HT1080 (cell line): ENCODE measurements at places on chromosomes 1 and 21.
A peak's percentile ranks its signal among the peaks of the same experiment; 100 is the strongest.

- no peak for DNase-seq
Observed at GRCh38 chr1:193256019-193256418, 69.6 kb upstream of the B3GALT2 start.

- DNase-seq, result no peak
Observed at GRCh38 chr1:209484429-209484828, 99.1 kb upstream of the CAMK1G start.

DNA sequence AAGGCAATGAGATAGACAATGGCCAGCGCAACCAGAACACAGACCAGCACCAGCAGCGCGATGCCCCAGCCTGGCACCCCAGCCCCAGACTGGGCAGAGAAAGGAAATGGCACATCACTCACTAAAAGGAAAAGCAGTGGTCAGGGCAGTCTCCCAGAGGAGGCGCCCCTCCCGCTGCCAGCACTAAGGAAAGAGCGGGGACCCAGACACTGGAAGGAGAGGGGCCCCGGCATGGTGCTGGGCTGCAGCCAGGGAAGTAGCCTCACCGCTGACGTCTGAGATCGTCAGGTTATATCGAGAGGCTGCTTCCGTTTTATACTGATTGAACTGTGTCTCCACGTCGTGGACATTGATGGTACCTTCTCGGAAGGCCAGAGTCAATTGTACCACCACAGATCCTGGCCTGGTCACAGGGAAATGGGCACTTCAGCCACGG is 13.8 kb downstream of the TRIM46 start:
- DNase-seq, result no peak

GRCh38 chr1:165844114-165844798 is 16.8 kb downstream of the UCK2 start:
- DNase-seq, result no peak

DNA sequence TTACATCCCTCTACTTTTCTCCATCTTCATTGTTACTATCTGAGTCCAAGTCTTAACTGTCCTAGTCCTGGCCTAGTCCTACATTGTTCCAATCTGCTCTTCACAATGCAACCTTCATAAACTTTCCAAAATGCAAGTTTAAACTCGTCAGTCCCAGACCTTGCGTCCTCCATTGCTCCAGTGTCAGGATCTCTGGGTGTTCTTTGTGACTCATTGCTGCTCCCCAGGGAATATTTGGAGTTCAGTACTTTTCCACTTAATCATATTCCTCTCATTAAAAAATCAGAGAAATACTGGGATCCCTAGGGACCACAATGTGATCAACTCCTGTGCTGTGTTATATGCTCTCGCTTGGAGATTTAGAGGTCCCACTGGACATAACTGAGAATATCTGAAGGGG is 18.0 kb upstream of the KPRP start:
- DNase-seq, result no peak

DNA sequence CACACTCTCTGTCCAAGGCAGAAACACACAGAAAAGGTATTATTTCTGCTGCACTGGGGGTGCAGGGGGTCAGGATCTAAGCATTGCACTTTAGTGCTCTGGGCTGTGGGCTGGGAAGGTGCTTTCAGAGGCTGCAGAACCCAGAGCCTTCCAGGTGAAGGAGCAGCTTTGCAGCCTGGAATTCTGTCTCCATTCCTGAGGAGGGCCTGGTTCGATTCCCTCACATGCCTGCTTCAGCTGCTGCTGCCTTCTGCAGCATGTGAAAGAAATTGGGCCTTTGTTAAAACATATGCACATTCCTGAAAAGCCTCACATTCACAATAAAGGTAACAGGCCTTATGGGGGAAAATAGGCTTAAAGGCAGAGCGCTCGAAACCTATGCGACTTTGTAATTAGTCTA is 35.9 kb downstream of the VTCN1 start:
- DNase-seq, result no peak

DNA sequence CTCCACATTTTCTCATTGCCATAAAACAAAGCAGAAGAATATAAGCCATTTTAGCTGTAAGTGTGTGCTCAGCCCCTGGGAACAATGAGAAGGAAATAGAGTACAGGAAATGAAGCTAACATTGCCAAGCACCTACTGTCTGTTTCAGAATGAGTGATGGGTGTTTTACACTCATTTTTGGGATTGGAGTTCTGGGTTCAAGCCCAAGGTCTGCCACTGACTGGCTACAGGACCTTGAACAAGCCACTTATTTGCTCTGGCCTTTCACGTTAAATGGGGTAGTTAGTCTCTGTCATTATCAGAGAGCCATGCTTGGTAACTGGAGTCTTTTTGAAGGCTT is 80.7 kb upstream of the KAZN start:
- DNase-seq, result no peak

DNA sequence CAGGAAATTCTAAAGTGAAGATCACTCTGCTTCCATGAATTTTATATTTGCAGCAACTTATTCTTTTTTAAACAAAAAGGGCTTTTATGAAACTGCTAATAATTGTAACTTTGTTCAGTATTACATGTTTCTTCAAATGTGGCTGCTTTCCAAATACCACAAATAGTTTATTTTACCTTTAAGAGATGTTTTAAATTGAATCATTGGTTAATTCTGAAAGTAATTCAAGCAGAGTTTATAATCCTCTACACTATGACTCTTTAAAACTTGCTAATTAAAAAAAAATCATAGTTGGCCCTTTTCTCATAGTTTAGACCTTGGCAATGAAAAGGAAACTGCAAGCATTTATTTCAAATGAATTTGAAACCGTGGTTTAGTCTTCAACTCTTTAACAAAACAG is 59.6 kb downstream of the SDCCAG8 start:
- DNase-seq, result no peak

DNA sequence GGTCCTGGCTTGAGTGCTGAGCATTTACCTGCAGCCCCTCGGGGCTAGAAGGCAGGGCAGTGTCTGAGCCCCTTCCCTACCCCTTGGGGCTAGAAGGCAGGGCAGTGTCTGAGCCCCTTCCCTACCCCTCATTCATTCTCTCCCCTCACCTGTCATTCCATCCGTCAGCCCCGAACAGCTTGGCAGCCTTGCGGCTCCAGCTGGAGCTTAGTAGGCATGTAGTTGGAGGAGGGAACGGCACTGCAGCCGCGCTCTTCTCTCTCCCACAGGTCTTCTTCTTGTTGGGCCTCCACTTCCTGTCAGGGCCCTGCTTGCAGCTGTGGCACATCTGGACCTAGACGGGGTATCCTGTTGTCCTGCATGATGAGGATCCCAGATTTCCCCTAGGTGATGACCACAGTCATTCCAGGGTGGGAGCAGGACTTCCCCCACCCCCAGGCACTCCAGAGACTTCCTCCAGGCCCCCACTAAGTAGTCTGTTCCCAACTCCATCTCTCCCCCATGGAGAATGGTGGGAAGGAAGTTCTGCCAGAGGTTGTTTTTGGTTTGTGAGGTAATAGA is 22.2 kb downstream of the MAPKAPK2 start:
- DNase-seq, result no peak

- no peak for DNase-seq
Observed at GRCh38 chr1:7224081-7224534, 438.9 kb downstream of the CAMTA1 start.

GRCh38 chr1:241846375-241846774 is 1.6 kb upstream of the EXO1 start:
- DNase-seq, result no peak

- no peak for DNase-seq
Observed at GRCh38 chr21:39502631-39503030, 50.9 kb downstream of the SH3BGR start.

GRCh38 chr1:60949826-60950197 is 132.5 kb upstream of the NFIA start:
- DNase-seq, result no peak

DNA sequence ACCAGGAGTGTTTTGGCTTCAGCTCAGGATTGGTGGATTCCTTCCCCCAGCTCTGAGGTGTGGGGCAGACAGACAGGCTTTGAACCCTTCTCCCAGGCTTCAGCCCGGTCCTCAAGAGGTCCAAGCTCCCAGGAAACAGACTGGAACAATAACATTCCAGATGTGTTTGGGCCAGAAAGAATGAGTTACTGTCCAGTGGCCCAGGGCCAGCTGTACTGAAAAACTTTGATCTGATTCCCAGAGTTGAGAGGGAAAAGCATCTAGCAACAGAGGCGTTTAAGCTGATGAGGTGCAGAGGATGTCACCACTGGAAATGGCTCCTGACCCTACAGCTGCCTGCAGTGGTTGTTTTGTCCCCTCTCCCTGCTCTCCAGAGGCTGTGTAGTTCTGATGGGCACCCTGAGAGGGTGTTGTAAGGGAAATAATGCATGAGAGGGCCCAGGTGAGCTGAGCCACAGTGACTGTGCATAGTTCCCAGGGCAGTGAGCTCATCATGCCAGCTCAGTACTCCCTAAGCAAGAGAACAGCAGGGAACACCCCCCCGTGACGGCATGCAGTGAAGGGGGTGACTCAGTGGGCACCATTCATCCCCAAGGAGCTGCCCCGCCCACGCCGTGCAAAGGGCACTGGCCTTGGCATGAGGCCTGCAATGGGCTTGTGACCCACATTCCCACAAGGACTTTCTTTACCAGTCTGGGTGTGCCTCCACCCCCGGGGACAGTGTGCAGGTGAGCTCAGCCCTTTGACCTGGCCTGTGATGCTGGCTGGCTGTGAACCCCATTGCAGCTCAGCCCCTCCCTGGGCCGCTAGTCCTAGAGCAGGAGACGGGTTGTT is 13.8 kb upstream of the SFN start:
- DNase-seq, result peak; percentile 97

DNA sequence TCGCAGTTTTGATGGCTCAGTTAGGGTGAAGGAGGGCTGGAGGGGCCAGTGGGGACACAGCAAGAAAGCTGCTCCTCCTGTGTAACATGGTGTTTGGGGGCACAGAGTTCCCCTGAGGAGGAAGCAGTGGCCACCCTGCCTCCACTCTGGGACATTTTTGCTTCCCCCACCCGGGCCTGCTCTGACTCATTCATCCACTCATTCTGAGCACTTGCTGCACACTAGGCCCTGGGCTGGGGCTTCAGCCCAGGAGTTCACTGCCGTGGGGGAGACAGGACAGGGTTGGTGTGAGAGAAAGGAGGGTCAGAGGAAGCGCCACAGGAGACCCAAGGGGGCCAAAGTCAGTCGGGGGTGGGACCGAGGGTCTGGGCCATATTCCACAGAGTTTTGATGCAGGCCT is 41.4 kb upstream of the ACOT11 start:
- peak; percentile 48 for DNase-seq

DNA sequence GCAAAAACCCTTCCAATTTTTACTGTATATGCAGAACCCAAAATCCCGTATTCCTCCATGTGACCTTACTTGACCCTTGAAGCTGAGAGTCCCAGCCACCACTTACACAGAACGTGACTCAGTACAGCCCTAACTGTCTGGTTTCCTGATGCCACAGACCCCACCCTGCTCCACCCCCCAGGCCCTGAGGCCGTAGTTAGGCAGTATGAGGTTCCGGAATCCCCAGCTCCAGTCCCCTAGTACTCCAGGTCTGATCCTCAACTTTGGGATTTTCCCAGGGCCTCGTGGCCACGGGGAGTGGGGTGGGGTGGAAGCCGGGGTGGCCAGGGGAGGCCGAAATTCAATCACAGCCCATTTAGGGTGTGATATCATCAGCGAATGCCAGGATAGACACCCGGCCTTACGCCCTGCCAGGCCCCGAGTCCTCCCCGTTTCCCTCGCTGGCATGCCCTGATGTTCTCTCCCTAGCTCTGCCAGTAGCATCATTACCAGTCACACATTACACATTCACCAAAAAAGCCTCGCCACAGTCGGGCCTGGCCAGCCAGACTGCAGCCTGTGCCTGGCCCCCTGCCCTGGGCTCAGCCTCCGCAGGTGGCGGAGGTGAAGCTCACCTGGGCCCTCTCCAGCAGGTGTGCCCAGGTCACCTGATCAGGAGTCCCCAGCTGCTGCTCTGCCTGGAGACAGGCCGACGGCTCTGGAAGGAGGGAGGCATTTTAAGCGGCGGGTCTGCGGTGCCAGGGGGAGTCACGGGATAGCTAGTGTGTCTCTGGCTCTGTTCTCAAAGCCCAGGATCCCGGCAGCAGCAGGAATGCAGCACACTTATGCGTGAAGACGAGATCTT is 70.8 kb downstream of the SCCPDH start:
- peak; percentile 13 for DNase-seq

- no peak for DNase-seq
Observed at GRCh38 chr1:65414538-65414937, 5.9 kb upstream of the LEPR start.

DNA sequence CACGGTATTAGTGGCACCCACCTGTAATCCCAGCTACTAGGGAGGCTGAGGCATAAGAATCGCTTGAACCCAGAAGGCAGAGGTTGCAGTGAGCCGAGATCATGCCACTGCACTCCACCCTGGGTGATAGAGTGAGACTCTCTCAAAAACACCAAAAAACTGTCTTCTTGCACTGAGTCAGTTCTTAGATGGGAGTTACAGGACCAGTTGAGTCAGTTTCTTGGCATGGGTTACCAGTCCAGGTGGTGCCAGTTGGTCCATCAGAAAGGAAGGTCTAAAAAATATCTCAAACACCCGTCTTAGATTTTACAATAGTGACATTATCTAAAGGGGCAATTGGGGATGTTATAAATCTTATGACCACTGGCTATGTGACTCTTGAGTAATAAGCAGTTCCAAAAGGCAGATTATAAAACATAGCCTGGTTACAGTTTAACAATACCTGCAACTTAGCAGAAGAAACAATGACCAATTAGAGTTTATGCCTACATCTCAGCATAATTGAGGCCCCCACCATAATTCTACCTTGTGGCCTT is 206.9 kb upstream of the FGGY start:
- DNase-seq, result peak; percentile 27
